ENCODE measurements at places on chromosomes 2 and 18. TPM values are rescaled to one million over a fixed set of nuclear protein-coding genes. Genes with fewer than 3 reads are reported as not detected.
A peak's percentile ranks its signal among the peaks of the same experiment; 100 is the strongest.

GRCh38 chr2:106205488-106205887 is 11.4 kb upstream of the UXS1 start:
- no peak overlapping the region for H3K4me3 ChIP-seq
- no peaks in the 10 kb centered on the region for H3K27me3 ChIP-seq
- H3K27ac ChIP-seq, result no peak overlapping the region
- no peak for DNase-seq

DNA sequence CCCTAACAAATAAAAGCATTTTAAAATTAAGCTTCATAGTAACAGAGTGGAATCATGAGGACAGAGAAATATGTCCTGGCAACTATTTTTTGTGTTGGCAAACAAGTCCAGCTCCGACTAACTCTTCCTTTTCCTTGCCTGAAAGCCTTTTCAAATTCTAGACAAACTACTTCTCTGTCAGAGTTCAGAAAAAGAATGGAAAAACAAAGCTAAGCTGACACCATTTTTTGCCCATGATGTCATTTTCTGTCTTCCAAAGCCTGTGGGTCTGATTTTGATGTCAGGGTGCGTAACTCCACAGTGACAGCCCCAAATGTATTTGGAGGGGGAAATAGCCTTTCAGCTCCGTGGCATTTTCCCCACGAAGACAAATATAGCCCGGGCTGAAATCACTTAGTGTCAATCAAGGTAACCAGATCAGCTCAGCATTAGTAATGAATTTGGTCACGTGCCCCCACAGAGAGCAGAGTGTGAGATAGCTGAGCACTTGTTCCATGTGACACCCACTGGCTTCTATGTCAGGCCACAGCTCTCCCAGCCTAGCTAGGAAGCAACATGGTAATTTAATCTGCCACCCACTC is 233.0 kb upstream of the SIX2 start:
- no peaks in the 10 kb centered on the region for H3K27me3 ChIP-seq
- no peaks in the 10 kb centered on the region for H3K36me3 ChIP-seq
- no peaks in the 10 kb centered on the region for H3K4me1 ChIP-seq

DNA sequence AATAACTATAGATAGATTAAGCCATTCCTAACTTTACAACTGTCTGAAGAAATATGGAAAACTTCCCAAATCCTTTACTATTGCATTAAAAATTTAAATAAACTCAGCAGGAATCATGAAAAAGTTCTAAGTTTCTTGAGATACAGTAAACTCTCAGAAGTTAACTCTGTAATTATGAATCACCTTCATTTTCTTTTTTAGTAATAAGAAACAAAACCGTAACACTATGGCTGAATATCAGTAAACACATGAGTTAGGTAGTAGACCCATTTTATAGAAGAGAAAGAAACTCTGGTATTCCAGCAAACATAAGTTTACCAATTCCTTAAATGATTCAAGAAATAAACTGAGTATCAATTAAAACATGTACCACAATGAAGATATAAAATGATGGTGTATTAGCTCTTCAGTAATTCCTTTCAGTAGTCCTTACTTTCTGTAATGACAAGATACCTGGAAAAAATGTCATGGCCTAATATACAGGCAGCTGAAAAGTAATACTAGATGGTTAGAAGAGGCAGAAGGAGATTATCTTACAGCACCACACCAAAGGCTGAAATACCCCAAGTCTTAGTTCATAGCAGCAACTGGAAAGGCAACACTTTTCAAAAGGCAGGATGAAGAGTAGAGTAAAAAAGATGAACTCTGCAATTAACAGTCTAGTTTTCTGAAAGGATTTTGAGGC is 11.5 kb downstream of the TRIP12 start:
- no peak for DNase-seq
- no peaks in the 10 kb centered on the region for H3K4me1 ChIP-seq
- H3K27ac ChIP-seq, result no peak overlapping the region
- H3K36me3 ChIP-seq, result peaks cover 10% of the 10 kb centered on the region
- H3K27me3 ChIP-seq, result no peaks in the 10 kb centered on the region
- H3K4me3 ChIP-seq, result no peak overlapping the region

GRCh38 chr2:98134172-98135005 is 47.4 kb downstream of the VWA3B start:
- DNase-seq, result peak; percentile 53
- no peaks in the 10 kb centered on the region for H3K36me3 ChIP-seq
- H3K4me1 ChIP-seq, result no peaks in the 10 kb centered on the region
- H3K27me3 ChIP-seq, result no peaks in the 10 kb centered on the region

PDE1A gene
- total RNA-seq, result not detected

DNA sequence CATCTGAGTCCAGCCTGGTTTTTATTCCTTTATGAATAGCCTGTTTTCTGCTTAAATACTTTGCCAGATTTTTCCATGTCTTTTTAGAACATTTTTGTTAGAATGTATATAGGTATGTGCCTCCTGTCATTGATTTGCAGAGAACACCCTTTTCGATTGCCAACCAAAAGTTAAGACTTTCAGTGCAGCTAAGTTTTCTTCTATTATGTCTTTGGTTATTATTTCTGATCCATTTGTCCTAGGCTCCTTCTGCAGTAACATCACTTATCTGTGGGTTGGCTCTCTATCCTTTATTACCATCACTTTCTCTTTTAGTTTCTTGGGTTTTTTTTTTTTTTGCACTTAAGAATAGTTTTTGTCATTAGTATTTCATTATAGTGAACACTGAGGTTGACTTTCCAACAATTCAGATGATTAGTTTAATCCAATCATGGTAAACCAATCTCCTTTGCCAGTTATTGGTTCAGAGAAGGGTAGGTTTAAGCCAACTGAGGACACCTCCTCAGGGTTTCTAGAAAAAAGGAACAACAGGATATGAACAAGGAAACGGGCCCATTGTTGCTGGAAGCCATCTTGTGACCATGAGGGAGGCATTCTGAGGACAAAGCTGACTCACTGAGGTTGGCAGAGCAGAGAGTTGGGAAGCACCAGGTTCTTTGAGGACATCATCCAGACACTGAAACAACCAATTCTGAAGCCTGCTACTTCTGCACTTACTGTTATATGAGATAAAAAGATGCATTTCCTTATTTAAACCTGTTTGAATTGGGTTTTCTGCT is 37.9 kb upstream of the GBX2 start:
- H3K27ac ChIP-seq, result no peak overlapping the region
- no peaks in the 10 kb centered on the region for H3K27me3 ChIP-seq

DNA sequence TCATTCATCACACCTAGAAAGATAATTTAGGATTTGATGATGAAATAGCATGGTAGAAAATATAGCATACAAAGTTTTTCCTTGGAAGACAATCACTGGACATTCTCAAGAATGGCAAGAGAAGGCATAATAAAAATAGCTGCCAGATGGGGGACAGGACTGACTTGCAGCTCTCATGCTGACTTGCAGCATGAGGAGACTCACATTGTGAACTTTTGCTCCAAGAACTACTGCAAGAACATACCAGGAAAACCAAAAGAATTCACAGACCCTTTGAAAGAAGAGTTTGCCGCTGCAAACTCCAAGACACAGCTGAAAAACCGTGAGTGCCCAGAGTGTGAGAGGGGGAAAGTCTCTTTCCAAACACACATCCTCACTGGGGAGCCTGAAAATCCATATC is 47.0 kb downstream of the CRYGD start:
- H3K4me3 ChIP-seq, result no peak overlapping the region
- H3K36me3 ChIP-seq, result 0 out of 3 replicates have a peak, but pooled peaks cover 2% of the 10 kb centered on the region
- no peak overlapping the region for H3K27ac ChIP-seq

PFN4 gene
- total RNA-seq, result not detected

DNA sequence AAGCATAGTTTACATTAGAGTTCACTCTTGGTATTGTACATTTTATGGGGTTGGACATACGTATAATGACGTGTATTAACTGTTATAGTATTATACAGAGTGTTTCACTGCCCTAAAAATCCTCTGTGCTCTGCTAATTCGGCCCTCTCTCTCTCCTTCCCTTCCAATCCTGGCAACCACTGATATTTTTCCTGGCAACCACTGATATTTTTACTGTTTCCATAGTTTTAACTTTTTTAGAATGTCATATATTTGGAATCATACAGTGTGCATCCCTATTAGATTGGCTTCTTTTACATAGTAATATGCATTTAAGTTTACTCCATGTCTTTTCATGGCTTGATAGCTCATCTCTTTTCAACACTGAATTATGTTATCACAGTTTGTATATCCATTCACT is 526.7 kb downstream of the RIT2 start:
- no peak overlapping the region for H3K4me3 ChIP-seq
- no peaks in the 10 kb centered on the region for H3K4me1 ChIP-seq
- H3K36me3 ChIP-seq, result peaks cover 10% of the 10 kb centered on the region
- no peak overlapping the region for H3K27ac ChIP-seq
- DNase-seq, result no peak
- H3K27me3 ChIP-seq, result no peaks in the 10 kb centered on the region

ARHGAP15 gene
- not detected for total RNA-seq

SERPINB3 gene
- 1.7 TPM for total RNA-seq

- H3K27me3 ChIP-seq, result no peaks in the 10 kb centered on the region
- H3K36me3 ChIP-seq, result no peaks in the 10 kb centered on the region
- H3K27ac ChIP-seq, result no peak overlapping the region
Observed at GRCh38 chr2:146850746-146851145, 994.1 kb upstream of the ACVR2A start.

- no peak for DNase-seq
- no peak overlapping the region for H3K4me3 ChIP-seq
- H3K27me3 ChIP-seq, result no peaks in the 10 kb centered on the region
- no peaks in the 10 kb centered on the region for H3K4me1 ChIP-seq
- no peak overlapping the region for H3K27ac ChIP-seq
- no peaks in the 10 kb centered on the region for H3K36me3 ChIP-seq
Observed at GRCh38 chr2:155502766-155503165, 804.3 kb downstream of the KCNJ3 start.

WDCP gene
- total RNA-seq, result 36.9 TPM

APOB gene
- 0.26 TPM for total RNA-seq

GRCh38 chr2:222305516-222306392 is 7.0 kb upstream of the PAX3 start:
- H3K36me3 ChIP-seq, result no peaks in the 10 kb centered on the region
- DNase-seq, result peak; percentile 55
- peaks cover 1% of the 10 kb centered on the region for H3K4me1 ChIP-seq
- no peak overlapping the region for H3K27ac ChIP-seq

DNA sequence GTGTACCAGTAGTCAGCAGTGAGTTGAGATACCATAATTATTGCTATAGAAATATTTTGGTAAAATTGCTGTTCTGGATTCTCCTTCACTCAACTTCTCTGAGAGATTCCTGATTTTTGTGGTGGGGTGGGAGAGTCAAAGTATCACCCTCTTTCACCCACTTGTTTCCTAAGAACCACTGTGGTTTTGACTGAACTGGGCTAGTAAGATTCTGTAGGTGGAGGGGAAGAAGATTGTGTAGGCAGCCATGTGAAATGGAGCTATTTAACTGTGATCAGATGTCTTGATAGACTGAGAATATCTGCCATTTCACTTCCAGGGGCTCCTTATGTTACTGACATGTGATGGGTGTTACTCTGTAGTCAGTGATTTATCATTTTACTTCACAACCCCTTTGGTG is 45.3 kb downstream of the BIRC6 start:
- H3K4me1 ChIP-seq, result no peaks in the 10 kb centered on the region
- H3K27ac ChIP-seq, result no peak overlapping the region
- no peak overlapping the region for H3K4me3 ChIP-seq
- peaks cover 16% of the 10 kb centered on the region for H3K36me3 ChIP-seq
- no peak for DNase-seq

- H3K27me3 ChIP-seq, result no peaks in the 10 kb centered on the region
- H3K4me1 ChIP-seq, result peaks cover 4% of the 10 kb centered on the region
- H3K4me3 ChIP-seq, result no peak overlapping the region
- DNase-seq, result peak; percentile 59
- H3K36me3 ChIP-seq, result no peaks in the 10 kb centered on the region
Observed at GRCh38 chr2:66252109-66252508, 182.8 kb upstream of the MEIS1 start.

GRCh38 chr2:85785871-85786270 is 32.1 kb downstream of the ATOH8 start:
- no peaks in the 10 kb centered on the region for H3K4me1 ChIP-seq
- no peaks in the 10 kb centered on the region for H3K36me3 ChIP-seq
- no peaks in the 10 kb centered on the region for H3K27me3 ChIP-seq

GRCh38 chr18:2515171-2515787 is 56.0 kb downstream of the METTL4 start:
- no peak overlapping the region for H3K27ac ChIP-seq
- H3K4me1 ChIP-seq, result no peaks in the 10 kb centered on the region
- no peak for DNase-seq
- no peak overlapping the region for H3K4me3 ChIP-seq

- DNase-seq, result no peak
- no peak overlapping the region for H3K27ac ChIP-seq
- no peaks in the 10 kb centered on the region for H3K36me3 ChIP-seq
- H3K4me1 ChIP-seq, result no peaks in the 10 kb centered on the region
Observed at GRCh38 chr2:15820927-15821326, 119.4 kb upstream of the MYCN start.

GKN2 gene
- not detected for total RNA-seq

DNA sequence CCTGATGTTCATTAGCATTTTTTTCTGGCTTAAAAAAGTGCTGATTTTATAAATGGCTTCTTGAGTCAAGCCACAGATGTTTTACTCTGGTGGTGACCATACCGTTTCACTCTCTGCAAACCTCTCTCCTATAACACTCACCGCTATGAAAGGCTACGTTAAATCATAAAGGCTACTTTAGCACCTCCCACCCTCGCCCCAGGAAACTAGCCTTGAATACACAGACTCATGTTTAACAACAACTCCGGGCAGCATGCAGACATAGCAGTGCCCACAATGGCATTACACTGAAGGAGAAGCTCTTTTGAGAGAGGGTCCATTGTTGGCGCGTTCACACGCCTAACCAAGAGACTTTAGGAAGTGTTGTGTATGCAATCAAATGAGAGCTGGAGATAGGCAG is 5.6 kb downstream of the MYT1L start:
- DNase-seq, result no peak
- H3K27me3 ChIP-seq, result no peaks in the 10 kb centered on the region
- peaks cover 8% of the 10 kb centered on the region for H3K4me1 ChIP-seq
- H3K36me3 ChIP-seq, result no peaks in the 10 kb centered on the region
- H3K4me3 ChIP-seq, result peak overlapping the region; percentile 47

GRCh38 chr2:126913329-126913728 is 14.6 kb downstream of the TEX51 start:
- H3K4me1 ChIP-seq, result no peaks in the 10 kb centered on the region
- H3K4me3 ChIP-seq, result no peak overlapping the region
- no peaks in the 10 kb centered on the region for H3K36me3 ChIP-seq
- no peak overlapping the region for H3K27ac ChIP-seq
